NCI-H2081 (cell line): ENCODE measurements at places on chromosomes 3 and 15.
A peak's percentile ranks its signal among the peaks of the same experiment; 100 is the strongest.

- DNase-seq, result no peak
Measured at GRCh38 chr3:184778426-184779332, 33.3 kb upstream of the VPS8 start.

- DNase-seq, result no peak
Measured at GRCh38 chr15:66404532-66404931, 17.8 kb downstream of the MAP2K1 start.

GRCh38 chr3:101950510-101950909 lies 101.2 kb downstream of the NFKBIZ start:
- DNase-seq, result no peak

DNA sequence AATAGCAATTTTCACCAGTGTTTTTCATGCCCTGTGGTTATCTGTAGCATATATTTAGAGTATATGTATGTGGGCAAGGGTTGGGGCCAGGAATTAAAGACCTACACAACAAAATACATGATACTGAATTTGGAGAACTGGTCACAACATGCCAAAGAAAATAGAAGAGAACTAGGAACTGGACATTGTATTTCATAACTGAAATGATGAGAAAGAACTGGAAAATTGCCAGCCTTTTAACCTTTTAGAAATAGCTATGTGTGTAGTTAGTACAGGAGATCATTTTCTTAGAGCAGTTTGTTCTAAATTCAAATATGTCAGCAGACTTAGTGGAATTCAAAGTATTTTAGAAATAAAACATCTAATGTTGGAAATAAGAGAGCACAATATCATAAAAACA lies 227.1 kb upstream of the CGNL1 start:
- no peak for DNase-seq

GRCh38 chr3:98962951-98963350 lies 61.5 kb upstream of the DCBLD2 start:
- DNase-seq, result no peak

DNA sequence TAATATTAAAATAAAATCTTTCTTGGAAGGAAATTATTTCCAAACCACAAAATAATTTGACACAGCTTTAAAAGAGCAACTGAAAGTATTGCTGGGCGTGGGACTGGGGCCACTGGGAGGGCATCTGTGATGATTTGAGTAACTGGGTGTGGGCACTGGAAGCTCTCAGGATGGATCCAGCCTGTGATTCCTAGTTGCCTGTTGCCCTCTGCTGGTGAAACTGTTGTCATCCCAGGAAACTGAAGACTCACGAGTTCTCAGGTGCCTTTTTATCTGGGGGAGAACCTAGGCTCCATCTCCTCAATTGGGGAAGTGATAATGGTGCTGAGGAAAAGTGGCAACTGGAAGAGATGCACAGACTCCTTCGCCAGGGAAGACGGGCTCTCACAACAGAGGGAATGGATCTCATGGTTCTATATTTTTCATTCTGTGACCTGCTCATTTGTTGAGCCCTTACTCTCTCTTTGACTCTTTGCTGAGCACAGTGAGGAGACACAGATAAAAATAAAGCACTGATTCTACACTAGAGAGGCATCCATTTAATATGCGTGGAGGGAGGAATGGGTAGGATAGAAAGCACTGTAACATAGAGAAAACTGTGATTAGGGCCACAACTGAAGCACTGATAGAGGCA lies 61.6 kb downstream of the TPRG1 start:
- DNase-seq, result peak; percentile 73

DNA sequence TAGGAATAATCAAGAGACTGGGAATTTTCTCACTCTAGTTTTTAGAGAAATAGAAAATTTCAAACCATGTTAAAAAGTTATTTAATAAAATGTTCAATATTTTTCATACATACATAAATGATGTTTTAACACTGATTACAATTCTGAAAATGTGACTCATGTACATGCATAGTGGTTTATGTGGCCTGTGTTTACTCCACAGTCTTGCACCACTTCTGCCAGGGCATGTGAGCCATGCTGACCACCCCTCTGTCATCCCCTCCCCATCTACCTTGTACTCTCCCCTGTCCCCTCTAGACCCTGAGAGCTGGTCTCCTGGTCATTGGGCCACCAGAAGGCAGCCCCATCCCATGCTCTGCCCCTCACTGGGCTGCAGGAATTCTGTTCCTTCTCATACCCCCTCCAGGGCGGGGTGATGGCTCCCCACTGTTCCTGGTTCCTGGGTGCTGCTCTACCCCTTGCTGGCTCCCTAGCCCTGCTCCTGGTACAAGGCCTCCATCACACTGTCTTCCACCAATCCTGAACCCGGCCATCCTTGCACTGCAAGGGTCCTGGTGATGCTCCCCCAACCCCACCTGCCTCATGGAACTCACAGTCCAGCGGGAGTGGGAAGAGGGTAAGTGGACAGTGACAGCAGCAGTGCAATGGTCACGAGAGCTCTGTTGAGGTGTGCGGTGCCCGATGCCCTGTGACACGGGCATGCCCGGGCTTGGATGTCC lies 24.2 kb upstream of the SLC41A3 start:
- DNase-seq, result no peak

DNA sequence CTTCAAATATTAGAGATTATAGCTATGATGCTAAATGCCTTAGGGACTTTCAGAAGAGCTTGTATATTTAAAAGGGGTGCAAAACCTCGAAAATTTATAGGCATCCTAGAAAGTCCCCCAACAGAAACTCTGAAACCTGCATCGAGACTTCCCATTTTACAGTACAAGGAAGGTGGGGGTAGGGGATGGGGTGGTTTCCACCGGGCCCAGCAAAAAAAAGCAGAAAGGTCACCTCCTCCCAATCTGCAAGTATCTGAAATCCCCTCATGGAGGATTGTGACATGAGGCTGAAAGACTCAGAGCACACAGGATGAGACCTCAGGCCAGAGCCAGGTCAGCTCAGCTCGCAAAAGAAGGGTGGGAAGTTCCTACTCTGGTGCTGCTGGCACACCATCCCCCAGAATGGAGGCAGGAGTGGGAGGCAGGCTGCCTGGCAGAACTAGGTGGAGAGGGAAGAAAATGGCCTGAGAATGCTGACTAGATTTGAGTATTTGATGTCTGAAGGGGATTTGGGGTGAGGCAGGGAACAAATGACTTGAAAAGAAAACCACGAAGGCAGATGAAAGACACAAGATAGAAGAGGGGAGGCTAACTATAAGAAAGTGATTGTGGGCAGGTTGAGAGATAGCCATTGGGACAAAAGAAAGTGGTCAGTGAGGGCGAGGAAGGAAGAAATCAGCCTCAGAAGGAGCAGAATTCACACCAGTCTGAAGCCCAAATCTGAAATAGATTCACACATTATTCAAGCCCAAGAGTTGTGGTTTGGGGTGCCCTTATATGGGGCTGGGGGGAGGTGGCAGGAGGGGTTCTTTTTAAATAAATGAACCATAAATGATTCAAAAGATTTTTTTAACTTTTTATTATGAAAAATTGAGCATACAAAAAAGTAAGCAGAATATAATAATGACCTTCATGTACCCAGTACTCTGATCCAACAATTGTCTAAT lies 22.5 kb upstream of the TSC22D2 start:
- no peak for DNase-seq

DNA sequence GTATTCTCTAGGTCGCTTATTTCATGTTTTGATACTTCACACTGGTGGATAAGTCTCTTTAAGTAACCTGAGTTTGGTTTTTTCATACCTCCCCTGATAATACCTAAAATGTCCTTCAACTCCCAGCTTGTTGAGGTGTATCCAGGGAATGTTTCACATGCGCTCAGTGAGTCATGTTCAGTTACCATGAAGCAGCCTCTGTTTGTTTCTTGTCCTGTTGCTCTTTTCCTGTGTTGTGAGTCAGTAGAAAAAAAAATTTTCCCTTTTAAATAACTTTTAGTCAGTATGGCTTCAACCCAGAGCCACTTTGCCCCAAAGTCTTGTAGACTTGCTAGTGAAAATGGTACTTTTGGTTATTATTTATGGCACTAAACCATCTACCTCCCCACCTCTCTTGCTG lies 278.4 kb upstream of the ZPLD1 start:
- no peak for DNase-seq

DNA sequence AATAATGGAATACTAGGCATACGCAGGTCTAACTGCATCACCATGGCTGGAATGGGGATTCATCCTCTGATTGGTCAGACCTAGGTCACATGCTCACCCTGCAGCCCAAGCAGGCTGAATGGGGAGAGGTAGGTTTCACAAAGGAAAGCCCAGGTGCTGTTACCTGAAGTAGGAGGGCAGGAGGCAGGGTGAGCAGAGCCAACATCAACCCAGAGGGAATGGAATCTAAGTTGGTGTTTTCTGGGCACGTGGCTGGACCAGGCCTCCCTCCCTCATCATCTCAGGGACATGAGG lies 6.7 kb upstream of the H1-8 start:
- DNase-seq, result no peak

DNA sequence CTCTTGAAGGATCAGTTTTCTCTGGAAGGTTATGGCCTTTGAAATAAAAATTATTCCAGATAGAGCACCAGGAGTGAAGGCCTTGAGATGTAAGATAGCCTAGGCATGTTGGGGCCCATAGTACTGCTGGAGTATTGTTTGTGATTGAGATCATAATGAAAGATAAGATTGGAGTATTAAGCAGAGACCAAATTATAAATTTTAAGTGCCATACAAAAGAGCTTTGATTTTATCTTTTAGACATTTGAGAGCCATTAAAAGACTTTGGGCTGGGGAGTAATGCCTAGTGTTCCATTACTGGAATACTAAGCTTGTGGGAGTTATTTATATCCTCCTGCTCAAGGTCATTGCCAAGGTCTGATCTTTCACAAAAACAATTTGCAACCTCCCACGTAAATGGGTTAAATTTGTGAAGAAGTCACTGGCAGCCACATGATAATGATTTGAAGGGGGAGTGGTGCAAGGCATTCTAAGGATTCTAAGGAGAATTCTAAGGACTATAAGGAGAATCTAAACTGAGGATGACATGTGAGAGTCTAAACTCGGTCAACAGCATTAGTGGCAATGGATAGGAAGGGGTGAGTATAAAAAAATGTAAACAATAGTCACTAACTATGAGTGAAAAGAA lies 12.8 kb downstream of the ELL3 start:
- no peak for DNase-seq

DNA sequence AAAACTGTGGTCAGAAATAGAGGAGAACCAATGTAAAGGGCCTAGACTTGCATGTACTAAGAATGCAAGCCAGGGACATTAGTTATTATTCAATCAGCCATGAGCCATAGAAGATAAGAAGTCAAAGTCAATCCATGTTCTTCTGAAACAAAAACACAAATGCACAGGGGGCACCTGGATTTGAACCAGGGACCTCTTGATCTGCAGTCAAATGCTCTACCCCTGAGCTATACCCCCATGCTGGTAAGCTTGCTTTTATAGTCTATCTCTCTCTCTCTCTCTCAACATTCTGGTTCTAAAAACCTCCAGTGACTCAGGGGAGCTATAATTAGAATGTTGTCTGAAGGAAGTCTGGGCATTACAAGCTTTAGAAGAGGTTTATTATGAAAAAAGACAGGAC lies 85.6 kb upstream of the ACP3 start:
- DNase-seq, result no peak

- no peak for DNase-seq
Measured at GRCh38 chr3:157132936-157133335, 27.0 kb downstream of the CCNL1 start.

DNA sequence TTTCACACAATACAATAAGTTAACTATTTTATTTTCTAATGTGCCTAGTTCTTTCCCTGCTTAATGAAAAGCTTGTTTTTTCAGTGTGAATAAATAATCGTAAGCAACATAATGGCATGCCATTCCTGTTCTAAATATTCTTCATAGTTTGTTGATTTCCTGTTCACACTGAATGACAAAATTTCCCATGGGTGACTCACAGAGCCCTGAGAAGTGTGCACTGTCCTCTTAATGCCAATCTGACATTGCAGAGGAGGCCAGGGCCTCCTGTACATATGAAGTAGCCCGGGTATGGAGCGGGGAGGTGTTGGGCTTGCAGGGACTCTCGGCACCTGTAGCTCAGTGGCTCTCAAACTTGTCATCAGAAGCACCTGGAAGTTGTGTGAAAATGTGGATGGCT lies 24.3 kb downstream of the CCR3 start:
- no peak for DNase-seq

- DNase-seq, result no peak
Measured at GRCh38 chr3:64395490-64395889, 170.2 kb upstream of the PRICKLE2 start.
